Activated T-cell treated with anti-CD3 and anti-CD28 coated beads, Interleukin-2, amount 50 U/mL, for 72 hours (primary cell): ENCODE measurements at places on chromosomes 5 and 9.

- DNase-seq, result no peak
These were observed 682 bp upstream of the SPTAN1 start for GRCh38 chr9:128551657-128552152.

GRCh38 chr5:61289241-61289640 is 42.8 kb upstream of the ZSWIM6 start:
- no peak for DNase-seq

DNA sequence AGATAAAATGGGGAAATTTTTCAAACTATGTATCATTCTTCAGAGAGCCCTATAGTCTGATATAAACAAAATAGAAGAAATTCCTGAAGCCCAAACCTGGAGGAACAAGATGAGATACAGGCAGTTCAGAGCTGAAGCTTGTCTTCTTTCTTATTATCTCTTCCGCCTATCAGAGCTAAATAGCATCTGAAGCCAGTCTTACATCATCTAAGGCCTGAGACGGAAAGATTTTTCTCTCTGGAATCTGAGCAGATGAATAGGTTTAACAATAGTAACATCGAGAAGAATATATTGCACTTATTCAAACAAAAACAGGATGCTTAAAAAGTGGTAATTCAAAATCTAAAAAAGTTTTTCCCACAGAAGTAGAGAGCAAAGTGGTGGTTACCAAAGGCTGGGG is 59.8 kb downstream of the LPAR1 start:
- no peak for DNase-seq

DNA sequence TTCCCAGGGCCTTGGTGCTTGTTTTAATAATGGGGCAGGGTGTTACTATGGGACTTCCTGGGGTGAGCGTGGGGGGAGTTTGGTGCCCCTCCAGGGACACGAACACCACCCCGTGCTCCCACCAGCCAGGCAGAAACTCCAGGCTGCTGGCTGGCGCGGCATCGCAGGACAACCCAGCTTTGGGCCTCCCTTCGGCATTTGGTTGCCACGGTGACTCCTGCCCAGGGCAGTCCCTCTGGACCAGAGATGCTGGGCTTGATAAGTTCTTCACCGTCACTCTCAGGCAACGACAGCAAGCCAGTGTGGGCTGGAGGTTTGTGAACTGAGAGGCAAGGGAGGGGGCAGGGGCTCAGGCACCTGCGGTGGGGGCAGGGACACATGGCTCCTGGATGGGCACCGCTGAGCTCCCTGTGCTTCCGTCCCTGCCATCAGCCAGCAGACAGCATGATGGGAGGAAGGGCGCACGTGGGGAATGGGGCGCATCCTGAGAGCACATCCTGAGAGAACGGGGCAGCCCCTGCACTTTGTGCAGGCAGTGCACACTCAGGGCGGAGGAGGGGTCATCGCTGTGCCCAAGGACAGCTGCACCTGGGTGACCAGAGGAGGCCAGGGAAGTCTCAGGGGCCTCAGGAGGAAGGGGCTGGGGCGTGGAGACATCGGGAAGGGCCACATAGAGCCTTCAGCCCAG is 116.4 kb downstream of the RXRA start:
- DNase-seq, result no peak

GRCh38 chr5:28156981-28157380 is 1118.6 kb upstream of the CDH9 start:
- DNase-seq, result no peak

GRCh38 chr5:2276101-2276500 is 393.4 kb upstream of the IRX4 start:
- no peak for DNase-seq

DNA sequence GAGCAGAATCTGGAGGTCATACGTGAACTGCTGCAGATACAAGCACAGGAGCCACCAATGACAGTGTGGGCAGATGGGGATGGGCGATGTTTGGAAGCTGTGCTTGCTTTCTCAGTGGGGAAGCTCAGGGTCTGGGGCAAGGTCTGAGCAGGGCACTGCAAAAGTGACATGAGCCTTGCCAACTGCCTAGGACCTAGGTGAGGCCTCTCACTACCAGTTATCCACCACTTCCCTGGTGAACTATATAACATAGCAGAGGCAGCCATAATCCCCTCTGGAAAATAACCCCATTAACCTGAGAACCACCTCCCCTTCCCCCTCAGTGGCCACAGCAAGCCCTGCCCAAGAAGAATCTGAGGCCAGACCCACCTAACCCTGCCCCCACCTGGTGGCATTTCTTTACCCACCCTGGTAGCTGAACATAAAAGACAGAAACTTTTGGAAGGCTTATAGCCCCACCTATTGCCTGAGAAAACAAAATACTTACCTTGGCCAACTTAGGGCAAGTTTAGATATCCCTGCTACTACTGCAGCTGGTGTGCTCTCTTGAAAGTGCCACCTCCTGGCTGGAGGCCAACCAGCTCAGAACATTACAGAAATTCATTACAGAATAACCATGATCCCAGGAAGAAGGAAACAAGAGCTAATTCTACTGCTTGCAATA is 18.8 kb upstream of the SPEF2 start:
- no peak for DNase-seq

DNA sequence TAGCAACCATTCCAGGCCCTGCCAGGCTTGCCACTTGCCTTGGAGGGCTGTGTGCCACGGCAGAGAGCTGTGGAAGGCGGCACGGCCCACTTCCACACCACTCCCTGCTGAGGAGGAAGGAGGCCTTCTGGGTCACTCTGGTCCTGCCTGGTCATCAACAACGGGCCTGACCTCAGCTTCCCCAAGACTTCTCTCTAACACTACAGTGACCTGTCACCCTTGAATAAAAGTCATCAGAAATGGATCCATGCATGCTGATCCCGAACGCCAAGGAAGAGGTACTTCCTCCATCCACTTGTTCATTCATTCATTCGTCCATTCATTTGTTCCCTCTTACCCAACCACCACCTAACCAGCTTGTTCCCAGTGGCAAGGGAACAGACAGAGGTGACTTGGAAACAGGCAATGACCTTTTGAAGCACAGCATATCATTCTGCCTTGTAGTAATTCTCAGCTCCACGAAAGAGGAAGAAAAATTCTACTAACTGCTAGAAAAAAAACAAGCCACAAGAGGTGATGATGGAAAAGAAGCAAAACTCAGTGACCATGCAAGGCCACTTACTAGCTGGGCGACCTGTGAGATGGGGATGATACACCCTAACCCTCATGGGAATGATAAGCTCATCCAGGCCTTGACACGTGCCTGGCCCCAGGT is 58.6 kb downstream of the STK10 start:
- DNase-seq, result no peak

GRCh38 chr5:61744690-61745619 is 412.9 kb downstream of the ZSWIM6 start:
- no peak for DNase-seq
